ENCODE measurements at places on chromosomes 2 and 18. TPM values are rescaled to one million over a fixed set of nuclear protein-coding genes. Genes with fewer than 3 reads are reported as not detected.

The CPLX4 gene
- not detected for total RNA-seq

The FOXI3 gene
- not detected for total RNA-seq

The KIAA2012 gene
- not detected for total RNA-seq

The ANKRD62 gene
- not detected for total RNA-seq

The ITGA6 gene
- 4.0 TPM for total RNA-seq

The WNT10A gene
- total RNA-seq: not detected

The MROH2A gene
- under 0.01 TPM for total RNA-seq

The PAIP2B gene
- 1.6 TPM for total RNA-seq

The SLC5A7 gene
- not detected for total RNA-seq

The UGT1A10 gene
- 0.41 TPM for total RNA-seq

The GAL3ST2 gene
- total RNA-seq: 0.25 TPM

The EFHD1 gene
- total RNA-seq: 0.45 TPM

The SNED1 gene
- total RNA-seq: 105 TPM

The TMEM37 gene
- total RNA-seq: not detected

The HOXD1 gene
- not detected for total RNA-seq

The DTNA gene
- total RNA-seq: 34.3 TPM
